Esophagus squamous epithelium (tissue), 5 donors: ENCODE measurements at places on chromosomes 6 and 20. TPM values are rescaled to one million over a fixed set of nuclear protein-coding genes. Genes with fewer than 3 reads are reported as not detected.

DNA sequence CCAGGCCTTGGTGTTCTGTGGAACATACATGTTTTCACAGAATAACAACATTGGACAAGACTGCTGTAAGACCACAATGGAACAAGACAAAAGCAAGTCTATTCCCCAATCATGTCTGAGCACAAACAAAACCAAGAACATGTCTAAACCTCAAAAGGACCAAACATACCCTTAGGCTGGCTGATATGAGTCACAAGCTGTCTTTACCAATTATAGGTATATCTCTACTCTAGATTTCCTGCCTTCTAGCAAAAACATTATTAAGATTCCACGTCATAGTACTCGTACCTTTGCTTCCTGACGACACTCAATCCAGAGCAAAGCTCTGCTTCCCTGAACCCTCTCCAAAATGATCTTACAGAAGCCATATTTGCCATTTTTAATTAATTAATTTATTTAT, 15.4 kb upstream of the L3MBTL1 start:
- DNase-seq, result no peak

DNA sequence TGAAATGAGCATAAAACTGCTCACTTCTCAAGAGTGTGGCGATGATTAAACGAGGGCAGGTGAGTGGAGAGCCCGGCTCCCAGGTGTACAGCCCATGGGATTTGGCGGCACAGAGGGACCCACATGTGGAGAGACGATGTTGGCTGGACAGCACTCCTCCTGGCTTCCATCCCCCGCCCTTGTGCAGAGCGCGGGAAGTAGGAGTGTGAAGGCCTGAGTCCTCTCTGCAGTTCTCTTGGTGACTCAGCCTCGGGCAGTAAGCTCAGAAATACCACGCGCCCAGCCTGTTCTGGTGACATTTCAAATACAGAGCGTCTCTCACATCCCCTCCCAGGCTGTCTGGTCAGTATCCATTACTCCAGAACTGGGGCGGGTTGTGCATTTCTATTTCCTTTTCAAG, 94.2 kb upstream of the SRSF6 start:
- DNase-seq, result no peak

GRCh38 chr6:25387483-25387882, 108.3 kb downstream of the CARMIL1 start:
- no peak for DNase-seq

- no peak for DNase-seq
These were observed 324.3 kb downstream of the PRL start for GRCh38 chr6:21972516-21972915.

Gene PKIB
- 6.7 TPM for total RNA-seq

Gene SLC26A8
- total RNA-seq, result not detected

Gene ECT2L
- total RNA-seq, result not detected

- DNase-seq, result no peak
These were observed 17.7 kb upstream of the PARD6B start for GRCh38 chr20:50713657-50714101.

Gene SLC17A3
- not detected for total RNA-seq

DNA sequence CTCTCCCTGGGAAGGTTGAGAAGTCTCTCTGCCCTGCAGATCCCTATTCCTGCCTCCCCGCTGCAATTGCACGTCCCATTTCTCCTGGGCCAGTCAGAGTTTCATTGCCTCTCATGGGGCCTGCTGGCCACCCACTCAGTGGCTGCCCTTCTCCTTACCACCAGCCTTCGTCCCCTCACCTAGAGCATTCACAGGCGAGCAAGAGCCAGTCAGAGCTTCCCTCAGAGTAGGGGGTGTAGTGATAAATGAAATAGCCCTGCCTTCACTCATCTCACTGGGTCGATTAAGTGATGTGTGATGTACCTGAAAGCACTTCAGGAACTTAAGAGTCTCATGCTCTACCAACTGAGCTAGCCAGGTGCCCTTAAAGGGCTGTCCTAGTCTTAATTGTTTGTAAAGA, 52.0 kb upstream of the FANCE start:
- DNase-seq, result no peak

GRCh38 chr6:107611094-107611810, 121.3 kb downstream of the SOBP start:
- no peak for DNase-seq

GRCh38 chr20:45405571-45406259, 2.4 kb upstream of the DBNDD2 start:
- DNase-seq, result no peak

GRCh38 chr6:25088513-25088912, 152.8 kb upstream of the RIPOR2 start:
- no peak for DNase-seq

Gene MRAP2
- 5.4 TPM for total RNA-seq

DNA sequence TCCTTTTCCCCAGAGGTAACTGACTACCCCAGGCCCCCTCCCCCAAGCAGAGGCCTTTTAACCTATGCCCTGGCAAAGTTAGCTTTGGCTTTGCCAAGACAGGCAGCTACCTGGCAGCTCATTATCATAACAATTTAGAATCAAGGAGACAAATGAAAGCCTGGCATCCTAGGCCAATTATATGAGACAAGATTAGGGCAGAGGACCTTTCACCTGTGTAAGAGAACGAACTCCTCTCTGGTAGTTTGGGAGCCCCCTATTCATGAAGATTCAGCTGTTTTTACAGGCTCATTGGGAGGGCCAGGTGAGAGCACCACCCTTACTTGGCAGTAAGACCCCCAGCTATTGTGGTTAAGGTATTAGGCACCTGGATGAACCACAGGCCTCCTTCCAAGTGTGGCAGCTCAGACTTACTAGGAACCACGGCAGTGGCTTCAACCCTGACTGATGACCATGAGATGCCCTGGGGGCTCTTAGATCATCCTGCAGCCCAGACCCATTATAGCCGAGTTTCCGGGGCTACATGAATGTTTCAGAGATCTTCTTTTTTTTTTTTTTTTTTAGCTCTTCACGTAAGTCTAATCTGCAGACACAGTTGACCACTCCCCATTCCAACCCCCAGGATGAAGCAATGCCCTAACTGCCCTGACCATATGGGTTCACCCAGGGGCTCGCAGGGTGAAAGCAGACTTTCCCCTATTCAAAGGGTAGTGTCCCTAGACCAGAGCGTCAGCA, 56.2 kb downstream of the RAB44 start:
- no peak for DNase-seq

GRCh38 chr6:150492507-150492906, 107.2 kb upstream of the PLEKHG1 start:
- DNase-seq, result no peak

Gene TTI1
- 5.1 TPM for total RNA-seq

GRCh38 chr6:75347898-75348610, 63.5 kb upstream of the TMEM30A start:
- DNase-seq, result no peak

- DNase-seq, result no peak
These were observed 22.5 kb upstream of the NHSL1 start for GRCh38 chr6:138521790-138522189.

- DNase-seq, result no peak
These were observed 23.6 kb downstream of the MBOAT1 start for GRCh38 chr6:20188630-20189075.

DNA sequence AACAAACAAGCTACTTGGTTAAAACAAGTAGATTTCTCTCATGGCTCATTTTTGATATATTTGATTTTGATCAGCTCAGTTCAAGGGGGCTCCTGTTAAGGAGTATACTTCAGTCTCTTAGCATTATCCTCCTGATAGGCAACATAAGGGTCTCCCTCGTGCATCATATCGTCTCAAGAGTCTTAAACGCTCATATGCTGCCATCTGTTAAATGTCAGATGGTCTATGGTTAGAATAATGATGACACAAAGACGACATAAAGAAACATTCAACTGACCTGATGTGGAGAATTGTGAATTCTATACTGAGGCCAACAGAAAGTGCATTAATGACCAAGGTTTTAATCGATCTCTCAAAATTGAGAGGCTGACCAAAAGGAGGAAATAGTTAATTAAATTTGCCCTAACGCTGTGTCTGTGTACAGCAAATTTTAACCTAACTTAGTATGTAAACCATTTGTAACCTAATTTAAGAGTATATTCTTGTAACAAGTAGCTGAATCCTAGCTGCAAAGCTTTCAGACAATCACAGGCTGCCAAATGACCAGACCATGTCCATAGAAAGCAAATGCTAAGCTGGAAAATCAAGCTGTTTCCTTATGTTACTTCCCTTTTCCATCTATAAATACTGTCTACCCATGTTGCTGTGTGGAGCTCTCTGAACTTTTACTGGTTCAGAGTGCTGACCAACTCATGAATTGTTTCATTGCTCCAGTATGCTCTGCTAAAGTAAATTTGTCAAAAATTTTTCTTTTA, 1688.5 kb downstream of the GRIK2 start:
- no peak for DNase-seq

- DNase-seq, result no peak
These were observed 30.6 kb downstream of the CDYL start for GRCh38 chr6:4806791-4807190.

- DNase-seq, result no peak
These were observed 74.2 kb downstream of the RIOK1 start for GRCh38 chr6:7463785-7464184.

Gene KIF13A
- total RNA-seq, result 25.7 TPM

GRCh38 chr20:38715646-38716045, 8.6 kb upstream of the SLC32A1 start:
- DNase-seq, result no peak

GRCh38 chr20:60877071-60877857, 374.8 kb upstream of the CDH4 start:
- DNase-seq, result no peak

- DNase-seq, result no peak
These were observed 23.8 kb upstream of the FAM217A start for GRCh38 chr6:4102687-4103244.

GRCh38 chr20:50127587-50128519, 14.9 kb upstream of the UBE2V1 start:
- DNase-seq, result no peak

Gene COL19A1
- total RNA-seq, result not detected

DNA sequence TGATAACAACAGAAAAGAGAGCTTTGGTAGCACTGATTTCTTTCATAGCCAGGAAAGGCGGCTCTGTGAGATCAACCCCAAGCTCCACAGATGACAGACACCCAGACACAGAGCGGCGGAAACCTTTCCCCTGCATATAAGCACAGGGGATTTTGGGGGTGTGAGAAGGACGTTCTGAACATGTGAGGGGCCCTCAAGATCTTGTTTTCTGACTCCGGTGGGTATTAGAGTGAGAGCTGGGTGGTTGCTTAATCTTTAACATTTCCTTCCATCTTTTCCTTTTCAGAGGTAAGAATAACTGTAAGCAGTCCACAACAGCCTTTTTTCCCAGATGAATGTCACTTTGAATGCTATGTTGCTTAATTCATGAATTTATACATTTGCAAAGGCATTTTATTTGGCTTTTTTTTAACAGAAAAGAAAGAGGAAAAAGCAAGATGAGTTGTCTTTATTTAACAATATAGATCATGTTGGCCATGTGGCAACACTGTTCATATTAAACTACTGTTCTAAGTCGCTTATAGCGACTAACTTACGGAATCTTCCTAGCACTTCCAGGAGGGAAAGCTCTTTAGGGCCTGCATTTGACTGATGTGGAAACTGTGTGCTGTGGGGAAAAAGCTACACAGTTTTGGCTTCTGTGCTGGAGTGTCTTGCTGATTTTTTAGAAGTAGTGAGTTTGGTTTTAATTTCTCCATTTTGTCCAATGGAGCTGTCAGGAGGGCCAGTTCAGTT, 80.5 kb upstream of the NAA20 start:
- no peak for DNase-seq

Gene KIF16B
- 16.6 TPM for total RNA-seq

Gene RGL2
- 78.7 TPM for total RNA-seq

Gene RAB44
- total RNA-seq, result 0.11 TPM

- DNase-seq, result no peak
These were observed 84.6 kb downstream of the PTPN1 start for GRCh38 chr20:50594591-50595432.

GRCh38 chr6:28597217-28597835, 71.6 kb downstream of the GPX5 start:
- DNase-seq, result no peak
